ENCODE measurements at places on chromosomes 11 and 22.

DNA sequence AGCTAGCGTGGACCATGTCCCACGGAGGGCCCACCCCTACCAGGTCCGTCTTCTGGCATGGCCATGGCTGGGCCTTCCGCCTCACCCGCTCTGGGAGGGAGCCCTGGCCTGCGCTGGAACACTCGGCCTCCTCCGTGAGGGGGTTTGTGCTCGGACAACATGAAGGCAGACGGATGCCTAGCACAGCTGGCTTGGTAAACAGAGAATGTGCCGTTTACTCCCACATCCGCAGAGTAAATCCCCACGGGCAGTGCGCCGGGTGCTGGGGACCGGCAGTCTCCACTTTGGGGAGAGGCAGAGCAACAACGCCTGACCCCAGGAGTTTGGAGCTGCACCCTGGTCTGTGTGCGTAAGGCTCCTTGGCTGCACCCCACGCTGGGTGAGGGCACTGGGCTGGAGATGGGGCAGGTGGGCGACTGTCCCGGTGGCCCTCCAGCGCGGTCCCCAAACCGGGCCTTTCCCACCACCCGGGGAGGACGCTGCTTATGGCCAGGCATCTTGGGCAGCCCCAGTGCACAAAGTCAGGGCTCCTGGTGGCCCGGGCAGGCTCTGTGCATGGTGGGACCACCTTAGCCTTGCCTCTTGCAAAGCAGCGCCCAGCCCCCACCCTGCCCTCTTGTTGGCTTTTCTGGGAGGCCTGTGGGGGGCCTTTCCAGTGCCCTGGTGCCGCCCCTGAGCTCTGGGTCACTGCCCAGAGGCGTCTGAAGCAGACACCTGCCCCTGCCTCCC, 30.7 kb upstream of the MUC5AC start:
- no peak for DNase-seq

- DNase-seq: no peak
Observed at GRCh38 chr11:26827567-26828081, 105.8 kb upstream of the SLC5A12 start.

GRCh38 chr11:66233301-66233700, 35.1 kb upstream of the RAB1B start:
- no peak for DNase-seq

DNA sequence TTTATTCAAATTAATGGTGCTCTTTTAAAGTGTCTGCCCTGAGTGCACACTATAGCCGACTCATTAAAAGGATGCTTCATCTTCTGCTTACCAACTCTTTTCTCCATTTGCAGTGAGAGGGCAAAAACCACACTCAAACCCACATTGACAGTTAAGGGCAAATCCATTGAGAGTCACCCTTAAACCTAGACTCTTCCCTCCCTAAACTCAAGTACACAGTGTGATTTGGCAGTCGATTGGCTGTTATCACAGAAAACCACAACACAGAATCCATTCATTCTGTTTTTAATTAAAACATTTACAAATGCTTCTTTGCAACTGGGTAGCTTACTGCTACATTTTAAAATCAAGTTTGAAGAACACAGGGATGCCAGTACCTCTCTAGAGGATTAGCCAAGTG, 120.0 kb downstream of the CADM1 start:
- no peak for DNase-seq

GRCh38 chr11:65112546-65113360, 1.1 kb downstream of the TM7SF2 start:
- no peak for DNase-seq

- DNase-seq: no peak
Observed at GRCh38 chr11:111938687-111939160, 1.6 kb downstream of the DIXDC1 start.

DNA sequence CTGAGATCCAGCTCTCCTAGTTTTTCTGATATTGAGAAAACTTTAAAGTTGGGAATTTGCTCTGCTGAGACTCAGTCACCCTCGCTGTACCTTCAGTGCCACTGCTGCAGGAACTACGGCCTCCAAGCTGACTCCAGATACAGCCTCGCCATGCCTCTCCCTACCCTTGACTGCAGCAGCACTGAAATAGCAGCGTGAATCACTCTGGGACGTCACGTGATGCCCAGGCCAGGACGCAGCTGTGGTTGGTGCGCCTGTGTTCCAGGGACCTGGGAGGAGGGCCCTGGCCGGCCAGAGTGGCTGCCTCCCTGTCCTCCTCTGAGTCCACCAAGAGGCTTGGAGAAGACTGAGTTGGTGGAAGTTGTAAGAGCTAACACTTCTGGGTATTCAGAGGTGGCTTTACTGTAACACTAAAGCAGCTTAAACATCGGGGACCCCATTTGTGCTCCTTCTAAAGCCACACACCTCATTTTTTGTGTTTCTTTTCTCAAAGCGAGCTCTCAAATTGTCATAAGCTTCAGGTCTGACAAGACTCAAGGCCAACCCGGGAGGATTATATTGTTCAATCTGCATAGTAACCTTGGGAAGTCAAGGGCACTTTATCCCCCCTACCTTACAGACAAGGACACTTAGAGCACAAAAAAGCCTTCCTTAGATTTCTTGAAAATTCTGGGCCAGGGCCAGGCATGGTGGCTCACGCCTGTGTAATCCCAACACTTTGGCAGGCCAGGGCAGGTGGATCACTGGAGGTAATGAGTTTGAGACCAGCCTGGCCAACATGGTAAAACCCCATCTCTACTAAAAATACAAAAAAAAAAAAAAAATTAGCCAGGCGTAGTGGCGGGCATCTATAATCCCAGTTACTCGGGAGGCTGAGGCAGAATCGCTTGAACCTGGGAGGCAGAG, 4.2 kb upstream of the STIP1 start:
- DNase-seq: no peak

DNA sequence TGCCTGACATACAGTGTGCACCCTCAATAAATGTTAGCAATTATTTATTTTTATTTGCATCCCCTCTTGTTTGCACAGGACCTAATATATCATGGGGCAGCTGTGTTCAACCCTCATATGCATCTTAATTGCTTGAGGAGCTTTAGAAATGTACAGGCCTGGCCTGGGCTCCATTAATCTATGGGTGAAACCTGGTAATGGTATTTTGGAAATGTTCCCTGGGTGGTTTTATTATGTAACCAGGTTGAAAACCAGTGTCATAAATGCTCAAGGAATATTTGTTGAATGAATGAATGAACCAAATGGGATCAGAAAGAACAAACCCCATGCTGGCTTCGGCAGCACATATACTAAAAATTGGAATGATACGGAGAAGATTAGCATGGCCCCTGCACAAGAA, 84.0 kb upstream of the PICALM start:
- no peak for DNase-seq

- no peak for DNase-seq
Observed at GRCh38 chr11:64318766-64319761, 1.1 kb downstream of the PRDX5 start.

GRCh38 chr11:16440136-16440535, 83.8 kb upstream of the SOX6 start:
- DNase-seq: no peak

- DNase-seq: no peak
Observed at GRCh38 chr22:31605851-31606585, 56.0 kb downstream of the PISD start.

- no peak for DNase-seq
Observed at GRCh38 chr11:119904531-119905035, 175.6 kb upstream of the NECTIN1 start.

- DNase-seq: no peak
Observed at GRCh38 chr11:74226907-74227306, 55.8 kb downstream of the PPME1 start.

DNA sequence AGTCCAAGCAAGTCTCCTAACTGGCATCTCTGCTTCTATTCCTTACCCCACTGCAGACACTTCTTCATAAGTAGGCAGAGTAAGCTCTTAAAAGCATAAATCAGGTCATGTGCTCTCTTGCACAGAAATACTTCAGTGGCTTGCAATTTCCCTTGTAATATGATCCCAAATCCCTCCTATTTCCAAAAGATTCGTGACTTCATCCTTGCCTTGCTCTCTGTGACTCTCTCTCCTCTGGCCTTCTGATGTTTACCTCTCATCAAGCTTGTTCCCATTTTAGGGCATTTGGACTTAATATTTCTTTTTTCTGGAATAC, 37.4 kb upstream of the NCR3LG1 start:
- no peak for DNase-seq

- DNase-seq: no peak
Observed at GRCh38 chr11:72354356-72355115, 79.8 kb downstream of the CLPB start.

DNA sequence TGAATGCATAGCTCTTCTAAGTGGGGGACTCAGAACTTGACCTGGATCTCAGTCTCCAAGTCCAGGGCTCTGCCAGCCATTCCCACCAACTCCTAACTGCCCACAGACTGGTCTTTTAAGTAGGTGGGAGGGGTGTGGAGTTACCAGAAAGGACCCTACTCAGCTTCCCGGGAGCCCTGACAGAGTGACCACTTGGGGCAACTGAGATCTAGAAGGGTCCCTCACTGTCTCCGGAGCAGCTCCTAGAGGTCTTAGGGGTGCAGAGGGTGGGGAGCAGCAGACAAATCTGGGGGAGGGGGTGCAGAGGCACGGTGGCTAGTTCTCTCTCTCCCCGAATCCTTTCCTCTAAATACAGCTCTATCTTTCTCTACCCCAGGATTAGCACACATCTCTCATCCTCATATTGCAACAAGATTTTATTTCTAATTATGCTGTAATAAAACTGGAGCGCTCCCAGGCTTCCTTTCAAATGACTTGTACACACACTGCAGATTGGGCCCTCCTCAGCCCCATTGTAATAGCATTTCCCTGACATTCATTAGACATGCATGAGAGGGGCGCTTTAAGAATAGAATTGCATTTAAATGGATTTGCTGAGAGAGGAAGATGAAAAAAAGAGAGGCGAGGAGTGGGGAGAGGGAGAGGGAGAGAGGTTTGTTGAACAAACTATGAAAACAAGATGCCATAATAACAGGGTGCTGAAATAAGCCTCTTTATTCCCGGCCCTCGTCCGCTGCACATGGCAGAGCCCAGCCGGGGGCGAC, 219.0 kb downstream of the CEP164 start:
- no peak for DNase-seq

DNA sequence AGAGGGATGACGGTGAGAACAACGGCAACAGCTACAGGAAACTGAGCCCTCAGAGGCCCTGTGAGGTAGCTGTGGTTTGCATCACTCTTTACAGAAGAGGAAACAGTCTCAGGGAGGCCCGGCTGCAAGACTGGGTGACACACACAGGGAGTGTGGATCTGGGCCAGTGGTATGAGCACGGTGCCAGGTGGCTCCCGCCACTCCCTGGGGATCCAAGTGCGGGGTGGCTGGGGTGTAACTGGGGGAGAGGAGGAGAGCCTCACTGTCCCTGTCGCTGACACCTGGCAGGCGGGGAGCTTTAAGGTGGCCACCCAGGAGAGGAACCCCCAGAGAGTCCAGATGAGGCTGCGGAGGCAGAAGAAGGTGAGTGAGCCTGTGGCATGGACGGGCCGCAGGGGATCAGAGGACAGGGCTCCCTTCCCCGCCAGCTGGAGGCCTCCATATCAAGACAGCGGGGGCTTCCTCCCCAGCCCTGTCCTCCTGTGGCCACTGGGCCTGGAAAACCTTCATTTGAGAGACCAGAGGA, 5.6 kb downstream of the RGL4 start:
- DNase-seq: peak; percentile 38

DNA sequence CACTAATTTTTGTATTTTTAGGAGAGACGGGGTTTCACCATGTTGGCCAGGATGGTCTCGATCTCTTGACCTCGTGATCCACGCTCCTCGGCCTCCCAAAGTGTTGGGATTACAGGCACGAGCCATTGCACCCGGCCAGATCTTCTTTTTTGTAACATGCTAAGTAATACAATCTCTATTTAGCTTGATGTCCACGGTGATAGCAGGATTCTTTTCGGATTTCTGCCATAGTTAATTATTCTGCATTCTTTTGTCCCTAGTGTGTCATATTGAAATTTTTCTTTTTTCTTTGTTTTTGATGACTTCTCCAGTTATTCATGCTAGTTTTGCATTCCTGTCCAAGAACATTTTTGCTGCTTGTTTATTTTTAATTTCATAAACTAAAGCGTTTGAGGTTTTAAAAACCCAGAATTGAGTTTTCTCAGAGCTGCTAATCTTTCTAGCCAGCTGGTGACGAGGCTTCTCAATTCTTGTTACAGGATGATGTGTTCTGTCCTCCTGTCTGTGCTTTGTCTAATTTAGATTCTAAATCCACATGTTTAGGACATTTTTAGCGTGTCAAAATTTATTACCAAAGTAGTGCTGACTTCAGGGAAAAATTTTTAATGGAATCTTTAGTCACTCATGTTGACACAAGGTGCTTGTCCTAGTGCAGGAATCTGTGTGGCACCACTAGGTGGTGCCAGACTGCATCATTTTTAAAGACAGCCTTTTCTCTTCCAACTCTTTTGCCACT, 21.8 kb downstream of the NF2 start:
- no peak for DNase-seq

DNA sequence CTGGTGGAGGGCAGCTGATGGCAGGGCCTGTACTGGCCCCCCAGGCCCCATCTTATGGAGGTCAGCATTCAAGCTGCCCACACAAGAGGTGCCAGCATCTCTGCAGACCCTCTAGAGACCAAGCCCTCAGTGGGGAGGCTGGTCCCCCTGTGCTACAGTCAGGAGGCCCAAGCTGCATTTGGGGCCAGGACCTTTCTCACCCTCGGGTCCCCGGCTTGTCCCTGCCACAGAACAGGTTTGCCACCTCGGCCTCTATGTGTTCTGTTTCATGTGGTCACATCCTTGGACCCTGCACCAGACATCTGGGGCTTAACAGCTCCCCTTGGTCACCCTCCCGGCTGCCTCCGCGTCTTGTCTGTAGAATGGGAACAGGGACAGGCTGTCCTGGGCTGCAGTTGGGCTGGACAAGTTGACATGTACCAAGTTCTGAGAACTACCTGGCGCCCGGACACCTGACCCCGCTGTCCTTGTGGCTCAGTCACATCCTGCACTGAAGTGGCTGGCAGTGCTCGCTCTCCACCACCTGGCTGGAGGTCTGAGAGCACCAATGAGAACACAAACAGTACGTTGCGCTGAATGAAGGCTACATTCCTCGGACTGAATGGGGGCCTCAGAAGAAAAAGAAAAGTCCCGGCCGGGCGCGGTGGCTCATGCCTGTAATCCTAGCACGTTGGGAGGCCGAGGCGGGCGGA, 2.7 kb upstream of the PLXNB2 start:
- DNase-seq: no peak

DNA sequence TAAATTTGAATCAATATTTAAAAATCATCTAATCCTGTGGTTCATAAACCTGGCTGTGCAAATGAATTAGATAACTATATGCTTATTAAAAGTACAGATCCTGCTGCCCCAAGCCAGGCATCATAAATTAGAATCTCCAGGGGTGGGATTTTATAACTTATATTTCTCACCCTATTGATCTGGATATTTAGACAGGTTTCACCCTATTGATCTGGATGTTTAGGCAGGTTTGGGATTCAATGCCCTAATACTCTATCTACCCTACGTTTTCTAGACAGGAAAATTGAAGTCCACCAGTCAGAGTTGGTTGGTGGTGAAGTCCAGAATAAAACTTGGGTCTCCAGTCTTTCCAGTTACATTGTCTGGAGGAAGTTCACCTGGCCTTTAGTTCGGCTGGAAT, 2.6 kb downstream of the OR8B8 start:
- no peak for DNase-seq

GRCh38 chr22:30288419-30289140, 725 bp downstream of the CASTOR1 start:
- DNase-seq: no peak

- no peak for DNase-seq
Observed at GRCh38 chr11:46387919-46388618, 3.5 kb downstream of the CHRM4 start.
